Activated CD4-positive, alpha-beta T cell treated with anti-CD3 and anti-CD28 coated beads, Interleukin-2, amount 50 U/mL, for 4 hours (primary cell): ENCODE measurements at places on chromosomes 6 and 20.

DNA sequence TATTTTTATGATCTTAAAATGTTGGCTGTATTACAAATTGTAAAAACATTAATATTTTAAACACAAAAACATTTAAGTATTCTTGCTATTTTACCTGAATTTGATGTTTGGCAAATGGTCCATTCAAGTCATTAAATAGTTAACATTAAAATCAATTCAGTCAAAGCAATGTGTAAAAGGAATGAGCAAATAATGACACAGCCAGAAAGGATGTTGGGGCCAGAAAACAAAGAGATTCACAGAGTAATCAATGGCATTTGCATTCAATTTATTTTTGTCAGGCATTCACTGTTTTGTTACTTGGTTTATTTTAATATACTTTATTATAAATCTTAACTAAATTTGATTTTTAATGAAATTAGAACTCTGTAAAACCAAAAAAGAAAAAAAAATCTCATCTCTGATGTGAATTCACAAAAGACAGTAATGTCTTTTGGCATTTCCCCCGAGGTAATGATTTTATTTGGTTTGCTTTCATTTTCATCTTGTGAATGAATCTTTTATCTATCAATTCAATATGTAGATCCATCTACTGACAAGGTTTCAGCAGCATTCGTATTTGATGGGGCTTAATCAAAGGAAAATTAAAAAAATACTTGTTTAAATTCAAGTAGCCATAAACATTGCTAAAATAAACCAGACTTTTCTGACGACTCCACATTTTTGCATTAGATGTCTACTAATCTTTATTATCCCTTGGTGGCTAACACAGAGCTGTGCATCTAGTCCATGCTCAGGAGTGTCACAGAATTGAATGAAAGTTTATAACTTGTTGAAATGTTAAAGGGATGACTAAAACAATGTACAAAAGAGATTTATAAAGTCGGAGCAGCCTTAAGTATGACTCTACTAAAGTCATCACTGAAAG lies 866.7 kb upstream of the GJE1 start:
- no peak for DNase-seq

DNA sequence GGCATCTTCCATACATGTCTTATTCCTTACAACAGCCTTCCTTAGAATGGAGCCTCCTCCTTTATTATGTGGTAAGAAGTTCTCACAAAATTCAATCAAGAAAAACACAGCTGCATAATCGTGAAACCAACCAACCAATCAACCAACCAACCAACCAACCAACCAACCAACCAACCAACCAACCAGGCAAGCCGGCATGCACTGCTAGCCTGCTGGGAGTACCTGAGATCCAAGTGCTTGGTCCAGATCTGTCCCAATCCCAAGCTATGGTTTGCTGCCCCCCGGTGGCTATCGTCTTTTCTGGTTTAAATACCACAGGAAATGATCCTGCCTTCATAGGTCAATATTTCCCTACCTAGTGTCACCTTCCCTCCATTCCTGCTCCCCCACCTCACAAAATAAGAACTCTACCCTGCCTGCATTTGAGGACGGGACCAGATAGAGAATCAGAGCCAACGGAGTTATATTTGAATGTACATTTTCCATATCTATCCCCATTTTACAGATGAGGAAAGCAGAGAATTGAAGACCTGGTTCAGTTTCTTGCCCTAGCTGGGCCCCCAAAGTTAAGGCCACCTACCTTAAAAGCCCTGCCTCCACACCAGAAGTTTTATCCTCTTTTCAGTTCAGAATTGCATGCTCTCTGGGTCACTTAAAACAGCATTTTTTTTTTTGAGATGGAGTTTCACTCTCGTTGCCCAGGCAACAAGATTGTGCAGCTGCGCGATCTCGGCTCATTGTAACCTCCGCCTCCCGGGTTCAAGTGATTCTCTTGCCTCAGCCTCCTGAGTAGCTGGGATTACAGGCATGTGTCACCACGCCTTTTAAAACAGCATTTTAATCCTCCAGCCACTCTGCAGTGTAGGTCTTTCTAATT lies 27.1 kb downstream of the RAB44 start:
- DNase-seq: peak; percentile 38

DNA sequence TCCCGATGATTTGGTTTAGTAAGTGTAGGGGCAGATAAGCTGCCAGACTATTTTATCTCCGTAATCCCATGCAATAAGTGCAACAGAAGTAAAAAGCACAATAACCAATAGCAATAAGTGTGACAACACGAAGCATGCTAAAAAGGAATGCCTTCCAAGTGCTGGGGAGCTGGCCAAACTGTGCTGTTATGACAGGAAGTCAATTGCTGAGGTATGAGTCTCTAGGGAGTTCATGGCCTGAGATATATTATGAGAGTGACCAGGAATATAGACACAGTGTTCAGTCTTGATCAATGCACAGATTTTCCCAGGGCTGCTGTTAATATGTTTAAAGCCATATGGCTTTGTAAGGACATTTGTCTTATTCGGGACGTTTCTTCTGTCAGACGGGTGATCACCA lies 10.5 kb upstream of the ANGPT4 start:
- no peak for DNase-seq

GRCh38 chr6:142008016-142008735 lies 124.5 kb upstream of the GJE1 start:
- DNase-seq: no peak

GRCh38 chr6:117718895-117719294 lies 43.6 kb downstream of the NUS1 start:
- DNase-seq: no peak

- no peak for DNase-seq
These were observed 9.5 kb upstream of the RALY start for GRCh38 chr20:33984182-33984719.

DNA sequence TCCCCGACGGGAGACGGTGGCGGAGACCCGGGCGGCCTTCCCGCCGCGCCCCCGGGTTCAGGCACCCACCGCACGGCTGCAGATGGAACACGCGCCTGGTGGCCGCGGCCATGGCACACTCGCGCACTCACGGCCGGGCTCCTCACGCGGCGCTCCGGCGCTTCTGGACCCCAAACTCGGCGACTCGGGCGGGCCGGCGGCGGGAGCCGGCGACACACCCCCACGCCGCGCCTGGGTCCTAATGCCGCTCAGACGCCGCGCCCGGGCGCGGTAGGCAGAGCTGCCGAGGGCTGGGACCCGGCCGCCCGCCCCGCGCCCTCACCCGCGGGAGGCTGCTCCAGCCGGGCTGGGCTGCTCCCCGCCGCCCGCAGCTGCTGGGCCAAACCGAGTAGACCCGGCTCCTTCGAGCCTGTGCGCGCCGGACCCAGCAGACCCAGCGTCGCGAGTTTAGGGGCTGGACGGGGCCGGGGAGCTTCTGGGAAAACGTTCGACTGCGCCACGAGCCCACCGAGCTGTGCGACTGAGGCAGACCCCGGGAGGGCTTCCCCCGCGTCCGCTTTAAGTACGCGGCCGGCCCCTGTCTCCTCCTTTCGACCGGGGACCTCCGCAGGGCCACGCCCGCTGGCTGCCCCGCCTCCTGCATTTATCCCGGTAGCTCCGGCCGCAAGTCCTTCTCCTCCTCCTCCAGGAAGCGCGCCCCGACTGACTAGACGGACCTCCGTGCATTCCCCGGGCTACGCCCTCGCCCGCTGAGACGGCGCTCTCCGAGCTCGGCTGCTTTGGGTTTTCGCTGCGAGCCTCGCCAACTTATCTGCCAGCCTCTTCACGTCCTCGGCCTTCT lies at the start of gene SLC4A11:
TSS of gene SLC4A11 (minus strand) at position 165 of the 841 bp plus-strand sequence. CDS start at position 112, 53 bp downstream.
- DNase-seq: no peak

DNA sequence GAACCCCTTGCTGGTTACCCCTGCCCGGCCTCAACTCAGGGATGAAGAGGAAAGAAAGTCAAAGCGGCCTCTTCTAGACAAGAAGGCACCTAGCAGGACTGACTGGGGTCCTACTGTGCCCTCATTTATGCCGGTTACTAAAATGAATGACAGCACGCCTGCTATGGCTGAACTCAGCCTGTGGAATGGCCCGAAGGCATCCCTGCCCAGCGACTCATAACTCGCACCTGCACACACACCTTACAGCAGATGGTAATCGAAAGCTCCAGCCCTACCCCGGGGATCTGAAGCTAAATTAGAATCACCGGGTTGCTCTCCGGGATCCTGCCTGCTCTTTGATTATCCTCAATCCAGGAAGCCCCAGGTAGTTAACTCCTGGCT lies 747 bp upstream of the TXNDC5 start:
- DNase-seq: no peak

DNA sequence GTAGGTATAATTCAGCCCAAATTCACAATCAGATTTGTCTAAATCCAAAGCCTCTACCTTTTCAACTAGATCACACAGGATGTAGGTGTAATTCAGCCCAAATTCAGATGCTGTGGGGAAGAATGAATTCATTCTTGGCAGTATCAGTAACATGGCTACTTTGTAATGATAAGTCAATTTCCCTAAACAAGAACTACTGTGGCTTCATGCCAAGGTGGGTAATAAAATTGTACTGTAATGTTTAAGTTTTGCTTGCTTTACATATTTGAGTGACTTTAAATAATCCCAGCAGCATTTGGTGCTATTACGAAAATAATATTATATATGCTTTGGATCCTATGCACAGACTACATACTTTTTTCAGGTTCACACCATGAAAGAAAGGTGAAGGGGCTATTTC lies 239.1 kb downstream of the HDGFL1 start:
- DNase-seq: no peak

DNA sequence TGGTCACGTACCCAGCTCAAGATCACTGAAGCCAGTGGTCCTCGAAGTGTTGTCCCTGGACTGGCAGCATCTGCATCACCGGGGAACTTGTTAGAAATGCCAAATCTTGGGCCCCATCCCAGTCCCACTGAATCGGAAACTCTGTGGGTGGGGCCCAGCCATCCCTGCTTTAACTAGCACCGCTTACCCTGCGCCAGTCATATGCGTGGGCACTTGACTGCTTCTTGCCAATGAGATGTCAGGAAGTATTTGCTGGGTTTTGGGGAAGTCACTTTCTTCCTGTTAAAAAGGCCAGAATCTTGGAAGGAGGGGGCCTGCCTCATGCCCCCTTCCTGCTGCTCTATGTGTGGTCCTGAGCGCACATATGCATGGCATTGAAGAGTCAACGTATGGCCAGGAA lies 11.7 kb upstream of the SULF2 start:
- no peak for DNase-seq

DNA sequence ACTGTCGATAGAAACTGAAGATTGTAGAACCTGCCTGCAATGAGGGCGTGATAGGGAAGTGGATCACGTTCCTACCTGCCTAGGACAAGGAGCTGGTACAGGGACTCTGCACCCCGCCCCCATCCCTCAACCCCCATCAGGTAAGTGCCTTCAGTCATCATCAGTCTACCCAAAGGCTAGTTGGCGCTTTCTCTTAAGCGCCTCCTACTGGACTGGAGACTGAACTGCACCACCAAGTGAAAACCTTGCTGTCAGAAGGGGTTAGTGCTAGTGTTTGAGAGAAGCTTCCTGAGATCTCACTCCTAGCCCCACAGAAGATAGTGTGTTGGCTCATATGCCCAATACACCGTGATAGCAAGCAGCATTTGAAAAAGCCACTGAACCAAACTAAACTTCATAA lies 706.5 kb upstream of the MAN1A1 start:
- DNase-seq: no peak

DNA sequence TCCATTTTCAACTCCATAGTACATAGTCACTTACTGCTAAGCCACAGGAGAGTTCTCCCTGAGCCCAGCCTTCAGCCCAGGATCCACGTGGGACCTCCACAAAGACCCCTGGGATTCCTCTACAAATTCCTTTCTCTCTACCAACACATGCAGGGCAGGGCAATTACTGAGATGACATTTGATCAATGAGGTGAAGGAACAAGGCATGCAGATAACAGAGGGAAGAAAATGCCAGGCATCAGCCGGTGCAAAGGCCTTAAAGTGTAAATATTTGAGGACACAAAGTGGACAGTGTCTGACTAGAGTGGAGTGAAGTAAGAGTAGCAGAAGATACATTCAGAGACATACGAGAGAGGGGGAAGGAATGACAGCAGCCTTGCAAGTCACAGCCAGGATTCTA lies 70.2 kb downstream of the HS3ST5 start:
- no peak for DNase-seq
